Anterior cingulate cortex (tissue), 58 donors: ENCODE measurements at places on chromosomes 16 and 17.

GRCh38 chr17:64412944-64413381 lies 22.3 kb upstream of the PECAM1 start:
- no peak for DNase-seq

GRCh38 chr17:72890711-72891110 lies 201.8 kb downstream of the SLC39A11 start:
- no peak for DNase-seq

DNA sequence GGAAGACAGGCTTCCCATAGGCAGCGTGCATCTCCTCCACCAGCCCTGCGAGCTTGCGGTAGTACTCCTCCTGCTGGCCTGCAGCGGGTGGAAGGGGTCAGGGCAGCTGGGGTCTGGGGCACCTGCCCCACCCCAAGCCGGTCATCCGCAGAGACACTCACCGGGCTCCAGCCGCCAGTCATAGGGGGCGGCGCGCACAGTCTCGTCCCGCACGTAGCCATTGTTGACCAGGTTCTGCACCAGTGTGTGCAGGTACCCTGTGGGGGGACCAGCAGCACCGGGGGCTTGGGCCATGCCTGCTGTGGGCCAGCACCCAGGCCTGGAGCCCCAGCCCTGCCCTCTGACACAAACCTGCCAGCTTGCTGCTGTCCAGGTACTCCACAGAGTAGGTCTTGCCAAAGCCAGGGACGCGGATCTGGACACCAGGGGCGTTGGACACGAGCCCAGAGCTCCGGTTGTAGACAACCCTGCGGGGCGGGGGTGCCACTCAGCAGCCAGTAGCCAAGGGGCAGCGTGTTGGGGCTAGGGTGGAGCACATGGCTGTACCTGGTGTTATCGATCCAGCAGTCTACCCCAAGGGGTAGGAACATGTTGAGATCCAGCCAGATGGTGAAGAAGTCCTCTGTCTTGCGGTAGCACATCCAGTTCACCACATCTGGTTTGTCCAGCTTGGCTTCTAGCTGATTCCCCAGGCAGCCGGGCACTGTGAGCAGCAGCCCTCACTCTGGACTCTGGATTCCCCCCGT lies 1.2 kb downstream of the LCAT start:
- no peak for DNase-seq

DNA sequence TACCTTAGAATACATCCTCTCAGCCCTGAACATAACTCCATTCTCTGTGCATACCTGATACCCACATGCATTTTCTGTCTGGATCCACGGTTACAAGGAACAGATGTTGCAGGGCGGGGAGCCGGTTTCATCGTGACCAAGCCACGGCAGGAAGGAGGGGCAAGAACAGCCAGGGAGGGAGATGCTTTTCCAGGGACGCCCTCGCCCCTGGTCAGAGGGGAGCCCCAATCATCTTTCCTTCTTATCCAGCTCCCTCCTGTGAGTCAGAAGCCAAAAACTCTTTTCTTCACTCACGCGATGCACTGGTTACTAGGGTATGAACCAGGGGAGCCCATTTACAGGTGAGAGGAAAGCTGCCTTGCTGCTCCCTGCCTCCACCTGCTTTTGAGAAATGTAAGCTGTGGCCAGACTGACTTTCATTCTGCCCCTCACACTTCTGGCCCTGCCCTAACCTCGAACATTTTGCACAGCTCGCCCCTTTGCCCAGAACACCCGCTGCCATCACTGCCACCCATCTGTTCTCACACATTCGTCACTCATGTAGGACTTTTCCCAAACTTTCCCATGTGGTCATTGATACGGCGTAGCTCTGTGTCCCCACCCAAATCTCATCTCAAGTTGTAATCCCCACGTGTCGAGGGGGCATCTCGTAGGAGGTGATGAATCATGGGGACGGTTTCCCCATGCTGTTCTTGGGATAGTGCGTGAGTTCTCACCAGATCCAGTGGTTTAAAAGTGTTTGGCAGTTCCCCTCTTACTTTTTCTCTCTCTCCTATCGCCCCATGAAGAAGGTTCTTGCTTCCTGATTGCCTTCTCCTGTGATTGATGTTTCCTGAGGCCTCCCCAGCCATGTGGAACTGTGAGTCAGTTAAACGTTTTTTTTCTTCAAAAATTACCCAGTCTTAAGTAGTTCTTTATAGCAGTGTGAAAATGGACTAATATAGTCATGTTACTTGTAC lies 20.5 kb downstream of the FOXL1 start:
- no peak for DNase-seq

- no peak for DNase-seq
Measured at GRCh38 chr17:42608305-42609181, 631 bp downstream of the RETREG3 start.

GRCh38 chr16:57608462-57609113 lies 19.8 kb upstream of the ADGRG1 start:
- no peak for DNase-seq

GRCh38 chr17:59165933-59166342 lies 10.4 kb downstream of the PRR11 start:
- DNase-seq = peak; percentile 72

DNA sequence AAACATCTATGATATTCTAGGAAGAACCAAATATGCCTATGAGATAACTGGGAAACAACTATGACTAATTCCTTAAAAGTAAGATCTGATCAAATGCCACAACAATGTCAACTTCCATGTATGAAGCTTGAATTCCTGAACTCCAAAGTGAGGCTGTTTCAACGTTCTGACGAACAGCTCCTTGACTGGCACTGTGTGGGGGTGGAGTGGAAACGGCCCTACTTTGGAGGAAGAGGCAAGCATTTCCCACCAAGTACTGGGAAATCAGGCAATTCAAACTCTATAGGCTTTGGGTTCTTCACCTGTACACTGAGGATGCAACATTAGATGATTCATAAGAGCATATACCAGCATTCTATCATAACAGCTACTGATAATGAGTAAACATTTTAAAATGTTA lies 187.2 kb downstream of the CDK5R1 start:
- DNase-seq = no peak

GRCh38 chr17:36544044-36544306 lies 744 bp upstream of the GGNBP2 start:
- no peak for DNase-seq

DNA sequence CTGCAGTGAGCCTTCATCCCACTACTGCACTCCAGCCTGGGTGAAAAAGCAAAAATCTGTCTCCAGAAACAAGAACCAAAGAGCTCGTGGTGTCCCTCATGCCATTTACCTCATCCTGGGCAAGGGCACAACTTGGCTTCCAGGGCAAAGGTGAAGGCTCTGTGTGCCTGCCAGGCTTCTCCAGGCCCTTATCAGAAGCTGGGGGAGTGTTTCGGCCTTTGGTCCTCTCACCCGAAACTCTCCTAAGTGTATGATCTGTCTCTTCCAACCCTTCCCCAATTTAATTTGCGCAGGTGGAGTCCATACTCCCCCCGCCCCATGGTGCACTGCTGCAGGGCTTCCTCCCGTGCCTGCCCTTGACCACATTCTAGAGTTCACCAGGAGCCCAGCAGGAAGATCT lies 1.1 kb downstream of the CES2 start:
- no peak for DNase-seq

GRCh38 chr16:57950382-57950781 lies 20.5 kb downstream of the CNGB1 start:
- DNase-seq = no peak

DNA sequence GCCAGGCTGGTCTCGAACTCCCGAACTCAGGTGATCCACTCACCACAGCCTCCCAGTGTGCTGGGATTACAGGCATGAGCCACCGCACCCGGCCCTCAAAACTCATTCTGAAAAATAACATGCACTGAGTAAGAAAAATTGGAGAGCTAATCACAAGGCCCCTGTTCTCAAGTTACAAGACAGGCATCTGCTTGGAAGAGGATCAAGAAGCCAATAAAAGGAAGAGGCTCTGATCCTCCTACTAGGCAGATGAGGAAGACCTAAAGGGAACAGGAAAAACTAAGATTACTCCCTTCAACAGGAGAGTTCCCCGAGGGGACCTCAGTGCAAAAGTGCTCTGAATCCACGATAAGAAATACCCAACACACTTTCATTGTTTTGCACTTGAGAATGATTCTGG lies 18.4 kb downstream of the BLMH start:
- no peak for DNase-seq

DNA sequence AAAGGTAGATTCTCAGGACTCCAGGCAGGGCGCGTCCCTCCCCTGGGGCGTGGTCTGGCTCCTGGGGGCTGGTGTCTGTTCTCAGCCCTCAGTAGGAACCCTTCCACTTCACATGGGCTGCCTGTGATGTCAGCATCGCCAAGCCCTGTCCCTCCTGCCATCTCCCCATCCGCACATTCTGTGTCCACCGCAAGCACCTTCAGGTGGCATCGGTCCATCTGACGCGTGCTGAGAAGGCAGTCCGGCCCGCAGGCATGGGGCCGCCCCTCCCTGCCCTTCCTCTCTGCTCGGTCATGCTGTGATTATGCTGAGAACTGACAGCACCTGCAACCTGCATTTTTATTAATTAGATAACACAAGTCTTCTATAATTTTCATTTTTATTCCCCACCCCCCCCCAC lies 12.7 kb upstream of the DNAH17 start:
- DNase-seq = no peak

- DNase-seq = no peak
Measured at GRCh38 chr17:38741921-38742410, 6.2 kb downstream of the PCGF2 start.
